ENCODE measurements at places on chromosomes 11 and 22.

- no peak for DNase-seq
These were observed 138.8 kb downstream of the ARHGAP20 start for GRCh38 chr11:110573411-110573810.

DNA sequence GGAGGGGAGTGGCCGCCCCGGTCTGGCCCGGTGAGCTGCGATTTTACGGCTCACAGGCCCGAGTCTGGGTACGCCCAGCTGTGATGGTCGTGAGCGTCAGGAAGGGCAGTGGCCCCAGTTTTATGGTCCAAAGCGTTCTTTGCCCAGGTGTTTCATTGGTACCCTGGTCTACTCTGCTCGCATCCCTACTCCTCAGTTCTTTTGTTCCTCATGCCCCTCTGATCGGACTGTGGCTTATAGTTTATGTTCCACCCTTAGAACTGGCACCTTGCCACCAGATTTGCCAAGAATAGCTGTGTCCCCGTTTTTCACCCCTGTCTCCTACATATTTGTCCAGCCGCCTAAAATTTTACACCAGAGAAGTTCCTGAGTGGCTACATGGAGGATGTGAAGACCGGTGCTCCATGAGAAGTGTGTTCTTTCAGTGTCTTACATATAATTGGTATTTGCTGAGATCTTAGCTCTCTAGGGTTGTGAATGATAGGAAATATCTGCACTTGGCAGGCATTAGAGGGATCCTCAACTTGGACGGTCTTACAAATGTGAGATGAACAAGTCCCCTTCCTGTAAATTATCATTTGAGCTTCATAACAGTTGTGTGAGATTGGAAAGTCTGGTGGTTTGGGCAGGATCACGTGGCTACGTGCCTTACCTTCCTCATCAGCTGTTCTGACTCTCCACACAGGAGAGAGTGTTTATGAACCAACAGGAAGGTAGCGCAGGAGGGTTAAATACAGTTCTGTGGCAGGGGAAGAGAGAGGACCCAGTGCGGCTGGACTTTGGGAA lies 1.1 kb downstream of the PANX1 start:
- no peak for DNase-seq

DNA sequence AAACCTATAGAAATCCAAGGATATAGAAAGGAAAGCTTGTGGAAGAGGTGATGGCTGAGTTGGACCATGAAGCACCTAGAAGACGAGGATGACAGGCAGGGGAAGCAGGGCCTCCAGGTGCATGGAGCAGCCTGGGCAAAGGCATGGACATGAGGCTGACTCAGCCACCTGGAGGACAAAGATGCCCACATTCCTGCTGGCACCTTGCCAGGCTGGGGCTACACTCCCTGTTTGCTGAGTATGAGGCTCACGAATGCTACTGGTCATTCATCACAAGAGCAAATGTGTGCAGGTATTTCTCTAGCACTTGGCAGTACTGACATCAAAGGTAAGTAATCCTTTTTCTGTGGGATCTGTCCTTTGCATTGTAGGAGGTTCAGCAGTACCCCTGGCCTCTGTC lies 7.1 kb upstream of the SCGB2A1 start:
- DNase-seq: no peak

GRCh38 chr11:108788565-108789199 lies 123.8 kb downstream of the DDX10 start:
- no peak for DNase-seq

DNA sequence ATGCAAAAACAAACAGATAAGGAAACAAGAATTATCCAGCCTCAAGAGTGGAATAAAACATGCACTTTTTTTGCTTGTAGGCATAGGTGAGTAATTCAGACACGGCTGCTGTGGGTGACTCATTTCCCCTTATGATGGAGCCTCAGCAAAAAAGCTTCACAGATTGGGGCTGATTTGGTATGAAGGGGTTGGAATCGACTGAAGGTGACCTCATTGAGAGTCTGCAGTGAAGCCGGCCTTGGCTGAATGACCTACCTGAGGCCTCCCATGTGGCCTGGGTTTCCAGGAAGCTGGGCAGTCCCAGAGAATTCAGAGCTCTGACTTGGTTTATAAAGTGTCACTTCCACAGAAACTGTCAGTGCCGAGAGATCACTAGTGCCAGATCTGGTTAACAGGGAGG lies 34.2 kb upstream of the VPREB1 start:
- DNase-seq: no peak

DNA sequence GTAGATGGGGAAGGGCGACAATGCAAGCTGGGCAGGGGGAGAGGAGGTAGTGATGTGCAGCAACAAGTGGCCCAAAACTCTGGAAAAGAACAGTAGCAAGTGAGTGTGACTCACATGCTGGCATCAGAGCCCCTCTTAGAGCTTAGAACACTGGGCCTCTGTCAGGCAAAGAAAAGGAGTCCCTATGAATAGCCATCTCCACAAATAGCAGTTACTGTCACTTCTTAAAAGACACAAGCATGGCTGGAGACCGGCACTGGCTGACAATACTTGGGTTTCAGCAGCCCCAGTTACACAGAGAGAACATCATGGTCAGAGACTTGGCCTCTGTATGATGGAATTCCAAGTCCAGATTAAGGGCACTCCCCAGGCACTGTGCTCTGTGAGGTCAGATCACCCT lies 58.2 kb downstream of the PRCP start:
- DNase-seq: no peak

DNA sequence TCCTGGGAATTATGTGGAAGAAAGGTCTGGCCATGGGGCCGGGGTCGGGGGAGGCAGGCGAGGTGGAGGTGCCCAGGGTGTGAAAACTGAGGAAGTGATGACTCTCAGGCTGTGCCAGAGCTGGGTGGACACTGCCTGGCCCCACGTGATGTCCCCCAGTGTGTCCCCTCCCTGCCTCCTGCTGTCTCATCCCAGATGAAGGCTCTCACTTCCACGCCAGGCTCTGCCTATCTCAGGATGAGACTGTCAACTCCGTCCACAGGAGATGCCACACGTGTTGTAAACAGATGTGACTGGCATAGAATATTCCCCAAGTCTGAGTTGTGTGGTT lies 51.4 kb downstream of the RPS6KA4 start:
- no peak for DNase-seq

DNA sequence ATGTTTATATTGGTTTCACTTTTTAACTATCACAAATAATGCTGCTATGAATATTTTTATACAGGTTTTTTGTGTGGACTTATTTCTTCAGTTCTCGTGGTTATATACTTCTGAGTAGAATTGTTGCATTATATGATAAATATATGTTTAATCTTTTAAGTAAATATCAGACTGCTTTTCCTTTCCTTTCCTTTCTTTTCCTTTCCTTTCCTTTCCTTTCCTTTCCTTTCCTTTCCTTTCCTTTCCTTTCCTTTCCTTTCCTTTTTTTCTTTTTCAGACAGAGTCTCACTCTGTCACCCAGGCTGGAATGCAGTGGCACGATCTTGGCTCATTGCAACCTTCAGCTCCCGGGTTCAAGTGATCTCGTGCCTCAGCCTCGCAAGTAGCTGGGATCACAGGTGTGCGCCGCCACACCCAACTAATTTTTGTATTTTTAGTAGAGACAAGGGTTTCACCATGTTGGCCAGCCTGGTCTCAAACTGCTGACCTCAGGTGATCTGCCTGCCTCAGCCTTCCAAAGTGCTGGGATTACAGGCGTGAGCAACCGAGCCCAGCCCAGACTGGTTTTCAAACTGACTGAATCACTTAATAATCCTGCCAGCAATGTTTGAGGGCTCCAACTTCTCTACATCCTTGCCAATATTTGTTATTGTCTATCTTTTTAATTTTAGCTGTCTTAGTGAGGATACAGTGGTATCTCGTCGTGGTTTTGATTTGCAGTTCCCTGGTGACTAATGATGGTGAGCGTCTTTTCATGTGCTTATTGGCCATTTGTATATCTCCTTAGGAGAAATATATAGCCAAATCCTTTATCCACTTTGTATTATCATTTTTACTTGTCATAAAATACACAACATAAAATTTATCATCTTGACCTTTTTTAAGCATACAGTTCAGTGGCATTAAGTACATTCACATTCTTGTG lies 21.9 kb downstream of the HTR3B start:
- no peak for DNase-seq

DNA sequence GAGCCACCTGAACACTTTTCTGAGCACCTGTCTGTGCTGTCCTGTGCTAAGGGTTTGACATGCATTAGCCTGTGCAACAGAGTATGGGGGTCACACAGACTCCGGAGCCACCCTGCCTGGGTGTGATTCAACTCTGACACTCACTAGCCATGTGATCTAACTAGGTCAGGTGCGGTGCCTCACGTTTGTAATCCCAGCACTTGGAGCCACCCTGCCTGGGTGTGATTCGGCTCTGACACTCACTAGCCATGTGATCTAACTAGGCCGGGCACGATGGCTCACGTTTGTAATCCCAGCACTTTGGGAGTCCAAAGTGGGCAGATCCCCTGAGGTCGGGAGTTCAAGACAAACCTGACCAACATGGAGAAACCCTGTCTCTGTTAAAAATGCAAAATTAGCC lies 11.4 kb downstream of the UBE2L6 start:
- DNase-seq: no peak

DNA sequence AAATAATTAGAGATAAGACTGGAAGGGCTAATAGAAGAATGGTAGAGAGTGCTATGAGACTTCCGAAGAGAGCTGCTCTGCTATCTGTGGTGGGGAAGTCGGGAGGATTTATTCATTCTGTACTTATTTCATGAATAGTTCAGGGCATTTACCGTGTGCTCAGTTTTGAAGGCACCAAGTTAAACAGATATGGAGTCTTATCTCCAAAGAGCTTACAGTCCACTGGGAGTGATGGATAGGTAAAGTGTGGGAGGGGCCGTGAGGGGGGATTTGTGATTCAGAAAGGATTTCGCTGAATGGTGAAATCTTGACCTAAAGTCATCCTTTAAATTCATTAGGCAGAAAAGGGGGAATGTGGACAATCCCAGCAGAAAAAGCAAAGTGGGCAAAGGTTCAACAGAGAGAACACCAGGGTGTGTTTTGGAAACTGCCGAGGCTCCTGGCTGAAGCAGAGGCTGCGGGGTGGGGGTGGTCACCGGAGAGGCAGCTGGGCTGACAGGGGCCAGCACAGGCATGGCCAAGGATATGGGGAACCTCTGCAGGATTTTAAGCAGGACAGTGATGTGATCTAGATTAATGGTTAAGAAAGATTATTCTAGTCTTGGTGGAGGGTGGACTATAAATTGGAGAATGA lies 91.2 kb downstream of the UBASH3B start:
- no peak for DNase-seq

DNA sequence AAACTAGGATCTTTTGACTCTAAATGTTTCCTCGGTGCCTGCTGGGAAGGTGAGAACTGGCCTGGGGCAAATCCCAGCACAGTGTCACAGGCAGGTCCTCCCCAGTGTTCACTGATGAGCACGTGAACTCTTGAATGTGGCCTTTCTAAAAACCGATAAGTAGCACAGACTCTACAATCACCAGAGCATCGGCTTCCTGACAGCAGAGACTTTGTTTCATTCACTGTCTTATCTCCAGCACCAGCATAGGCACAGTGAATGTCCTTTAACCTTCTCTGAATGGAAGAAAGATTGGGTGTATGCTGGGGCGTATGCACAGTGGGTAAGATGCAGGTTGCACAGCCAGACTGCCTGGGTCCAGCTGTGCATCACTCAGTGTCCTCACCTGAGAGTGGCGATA lies 59.3 kb upstream of the EIF3D start:
- no peak for DNase-seq

DNA sequence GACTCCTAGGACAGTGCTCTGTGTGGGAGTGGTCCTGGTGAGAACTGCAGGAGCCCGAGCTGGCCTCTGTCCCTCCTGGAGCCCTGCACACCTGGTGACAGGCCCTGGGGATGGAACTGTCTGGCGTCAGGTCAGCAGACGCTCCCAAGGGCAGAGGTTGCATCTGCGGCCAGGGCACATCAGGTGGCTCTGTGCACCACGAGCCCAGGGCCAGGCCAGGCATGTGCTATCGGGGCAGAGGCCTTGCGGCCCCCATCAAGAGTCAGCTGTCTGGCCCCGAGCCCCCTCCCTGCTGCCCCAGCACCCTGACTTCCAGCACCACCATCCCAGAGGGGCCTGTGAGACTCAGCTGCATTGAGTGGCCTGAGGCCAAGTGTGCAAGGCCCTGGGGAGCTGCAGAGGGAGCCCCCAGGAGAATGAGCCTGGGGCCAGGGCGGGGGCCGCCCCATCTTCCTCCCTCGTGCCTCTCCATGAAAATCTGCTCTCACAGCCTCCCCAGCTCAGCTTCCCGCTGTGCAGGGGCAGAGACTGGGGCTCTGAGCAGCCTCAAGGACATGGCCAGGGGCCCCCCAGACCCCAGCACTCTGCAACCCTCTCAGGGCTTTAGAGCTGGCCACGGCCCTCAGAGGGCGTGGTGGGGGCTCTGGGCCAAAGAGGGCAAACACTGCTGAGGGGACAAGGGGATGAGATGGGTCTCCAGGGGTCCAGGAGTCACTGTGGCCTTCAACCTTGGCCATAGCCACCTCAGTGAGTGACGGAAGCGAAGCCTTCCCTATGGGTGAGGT lies 56.4 kb downstream of the RTL6 start:
- DNase-seq: no peak

DNA sequence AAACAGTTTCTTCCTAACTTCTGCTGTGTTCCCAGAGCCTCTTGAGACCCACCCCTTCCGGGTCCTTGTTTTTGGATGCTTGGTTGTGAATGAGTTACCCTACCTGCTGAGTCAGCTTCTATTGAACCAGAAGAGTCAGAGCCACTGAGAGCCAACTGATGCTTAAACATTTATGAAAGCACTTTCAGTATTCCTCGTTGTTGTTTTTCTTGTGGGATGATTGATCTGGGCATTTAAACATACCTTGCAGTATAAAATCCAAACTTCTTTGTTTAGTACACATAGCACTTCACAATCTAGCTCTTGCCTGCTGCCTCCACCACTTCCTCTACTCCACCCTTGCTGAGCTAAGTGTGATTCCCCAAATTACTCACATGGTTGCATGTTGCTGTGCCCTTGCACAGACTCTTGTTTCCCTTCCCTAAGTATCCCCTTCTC lies 5.5 kb downstream of the PRSS23 start:
- DNase-seq: no peak

GRCh38 chr11:95256321-95256779 lies 25.3 kb upstream of the SESN3 start:
- no peak for DNase-seq

GRCh38 chr11:86261328-86261727 lies 16.8 kb downstream of the EED start:
- no peak for DNase-seq

- DNase-seq: no peak
These were observed 228.2 kb upstream of the BLID start for GRCh38 chr11:122344215-122344614.

GRCh38 chr11:131232261-131232660 lies 138.2 kb upstream of the NTM start:
- no peak for DNase-seq

GRCh38 chr11:1879342-1879940 lies 12.3 kb downstream of the PRR33 start:
- DNase-seq: no peak
